ENCODE measurements at places on chromosomes 1 and 21. TPM values are rescaled to one million over a fixed set of nuclear protein-coding genes. Genes with fewer than 3 reads are reported as not detected.

DNA sequence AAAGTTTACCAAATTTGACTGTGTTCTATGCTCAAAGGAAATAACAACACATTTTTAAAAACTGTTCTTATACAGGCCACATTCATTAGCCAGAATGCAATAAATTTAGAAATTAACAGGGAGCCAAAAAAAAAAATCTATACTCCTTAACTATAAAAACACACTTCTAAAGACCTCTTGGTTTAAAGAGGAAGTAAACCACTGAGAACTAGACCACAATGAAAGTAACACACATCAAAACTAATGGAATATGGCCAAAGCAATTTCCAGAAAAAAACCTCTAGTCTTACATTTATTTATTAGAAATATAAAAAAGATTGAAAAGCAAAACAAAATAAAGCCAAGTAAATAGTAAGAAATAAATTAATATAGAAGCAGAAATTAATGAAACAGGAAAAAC, 48.9 kb upstream of the GADD45A start:
- DNase-seq: no peak

DNA sequence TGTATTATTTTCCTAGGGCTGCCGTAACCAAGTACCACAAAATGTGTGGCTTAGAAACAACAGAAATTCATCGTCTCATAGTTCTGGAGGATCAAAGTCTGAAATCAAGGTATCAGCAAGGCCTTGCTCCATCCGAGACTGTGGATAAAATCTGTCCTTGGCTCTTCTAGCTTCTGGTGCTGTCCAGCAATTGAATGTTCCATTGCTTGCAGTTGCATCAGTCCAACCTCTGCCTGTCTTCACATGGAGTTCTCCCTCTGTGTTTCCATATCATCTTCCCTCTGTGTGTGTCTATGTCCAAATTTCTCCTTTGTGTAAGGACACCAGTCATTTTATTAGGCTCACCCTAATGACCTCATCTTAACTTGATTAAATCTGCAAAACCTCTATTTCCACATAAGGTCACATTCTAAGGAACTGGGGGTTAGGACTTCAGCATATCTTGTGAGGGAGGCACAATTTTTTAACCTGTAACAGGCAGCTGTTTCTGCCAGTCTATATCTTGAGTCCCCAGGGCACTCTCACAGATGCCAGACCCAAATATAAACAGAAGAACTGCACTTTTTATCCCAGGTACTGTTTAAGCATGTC, 84.2 kb downstream of the ERG start:
- DNase-seq: no peak

DNA sequence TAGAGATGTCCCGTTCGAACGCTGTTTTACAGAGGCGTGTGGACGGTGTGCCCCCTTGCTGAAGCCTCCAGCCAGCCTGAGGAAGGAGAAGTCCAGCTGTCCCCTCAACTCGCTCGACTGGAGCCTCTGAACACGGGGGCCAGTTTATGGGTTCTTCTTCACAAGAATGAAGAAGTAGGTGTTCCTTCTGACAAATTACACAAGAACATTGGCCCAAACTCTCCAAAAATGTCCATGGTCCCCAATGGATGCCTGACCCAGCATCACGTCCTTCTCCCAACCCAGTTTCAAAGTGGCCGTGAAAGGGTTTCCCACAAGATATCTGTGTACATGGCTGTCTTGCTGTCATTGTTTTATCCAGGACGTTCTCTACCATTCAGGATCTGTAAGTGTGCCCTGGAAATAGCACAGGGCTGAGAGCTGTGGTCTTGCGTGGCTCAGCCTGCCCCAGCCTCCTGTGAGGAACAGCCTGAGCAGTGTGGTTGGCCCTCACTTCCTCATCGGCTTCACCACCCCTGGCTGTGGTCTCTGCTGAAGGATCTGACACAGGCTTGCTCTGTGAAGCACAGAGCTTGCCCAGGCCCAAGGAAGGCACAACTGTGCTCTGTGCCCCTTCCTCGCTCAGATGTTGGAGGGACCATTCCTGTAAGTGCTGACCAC, 1.0 kb upstream of the S100B start:
- DNase-seq: peak; percentile 87

GRCh38 chr1:209723756-209724693, 19.4 kb downstream of the HSD11B1 start:
- DNase-seq: no peak

GRCh38 chr1:113858418-113858817, 13.1 kb downstream of the PTPN22 start:
- DNase-seq: no peak

DNA sequence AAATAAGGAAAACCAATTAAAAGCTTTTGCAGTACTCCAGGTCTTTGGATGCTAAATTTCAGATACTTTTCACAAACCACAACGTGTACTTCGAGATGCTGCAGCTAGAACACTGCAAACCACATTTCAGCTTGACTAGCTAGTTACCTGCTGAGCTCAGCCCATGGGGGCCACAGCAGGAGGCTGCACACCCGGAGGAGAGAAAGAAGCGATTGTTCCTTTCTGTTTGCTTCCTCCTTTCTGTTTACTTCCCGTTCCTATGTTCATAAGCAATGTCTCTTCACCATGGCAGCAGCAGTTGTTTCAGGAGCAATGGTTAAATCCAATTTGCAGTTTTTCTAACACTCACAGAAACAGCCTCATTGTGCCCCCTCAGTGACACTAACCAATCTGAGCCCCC, 225.6 kb upstream of the FGGY start:
- DNase-seq: peak; percentile 48

GRCh38 chr1:47002211-47002610, 21.3 kb upstream of the CYP4X1 start:
- no peak for DNase-seq

DNA sequence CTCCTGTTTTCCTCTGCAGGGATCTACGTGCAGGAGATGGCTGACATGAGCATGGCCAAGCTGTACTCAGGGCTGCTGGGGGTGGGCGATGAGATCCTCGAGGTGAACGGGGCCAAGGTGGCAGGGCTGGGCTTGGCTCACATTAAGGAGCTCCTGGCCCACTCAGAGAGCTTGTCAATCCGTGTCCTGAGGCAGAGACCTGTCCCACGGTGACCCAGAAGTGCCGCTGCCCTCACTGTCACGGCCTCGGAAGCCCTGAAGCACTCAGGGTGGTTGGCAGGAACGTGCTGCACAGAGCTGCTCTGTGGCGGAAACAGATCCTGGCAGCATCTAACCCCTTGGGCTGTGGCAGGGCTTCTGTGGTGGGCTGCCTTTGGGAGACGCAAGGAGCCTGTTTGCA, 37.6 kb downstream of the KIAA1614 start:
- no peak for DNase-seq

DNA sequence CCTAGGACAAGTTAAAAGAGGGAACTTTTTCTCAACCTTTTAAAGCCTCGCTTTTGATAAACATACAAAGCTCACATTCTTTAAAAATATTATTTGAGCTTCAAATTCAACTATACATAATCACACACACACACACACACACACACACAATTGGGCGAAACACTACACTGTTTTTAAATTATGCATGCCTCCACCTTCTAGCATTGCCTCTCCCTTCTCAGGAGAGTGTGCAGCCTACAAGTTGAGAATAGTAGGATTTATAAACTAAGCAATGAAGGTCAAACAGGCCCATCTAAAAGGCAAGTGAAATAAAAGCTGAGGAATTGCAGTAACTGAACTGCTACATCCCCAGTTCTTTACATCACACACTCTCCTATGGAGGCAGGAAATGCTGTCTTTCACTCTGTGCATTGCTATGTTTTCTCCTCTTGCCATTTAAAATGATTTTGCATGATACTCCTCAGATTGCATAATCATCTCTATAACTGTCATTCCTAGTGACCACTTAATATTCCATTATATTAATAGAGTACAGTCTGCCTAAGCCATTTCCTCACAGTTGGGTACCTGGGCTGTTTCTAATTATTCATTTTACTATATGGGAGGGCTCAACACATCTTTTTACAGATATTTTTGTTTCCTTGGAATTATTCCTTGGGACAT, 92.5 kb upstream of the KCNE2 start:
- DNase-seq: no peak

- DNase-seq: no peak
Observed at GRCh38 chr1:152970495-152970894, at the start of gene SPRR4. TSS of gene SPRR4 (plus strand) at chr1:152970648. CDS start at chr1:152971891, 1,243 bp downstream.

DNA sequence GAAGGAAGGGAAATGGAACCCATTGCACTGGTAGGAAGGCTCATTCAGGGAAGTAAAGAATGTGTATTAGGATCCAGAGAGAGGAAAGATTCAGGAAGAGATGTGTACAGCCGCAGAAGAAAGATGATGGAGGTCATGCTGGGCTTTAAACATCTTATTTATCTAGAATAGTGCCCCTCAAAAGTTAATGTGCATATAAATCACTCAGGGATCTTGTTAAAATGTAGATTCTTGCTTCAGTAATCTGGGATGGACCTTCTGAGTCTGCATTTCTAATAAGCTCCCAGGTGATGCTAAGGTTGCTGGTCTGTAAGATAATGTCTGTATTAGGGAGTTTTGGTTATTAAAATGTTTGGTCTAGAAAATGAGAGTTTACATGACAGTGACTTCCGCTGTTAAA, 46.3 kb downstream of the ADGRL2 start:
- no peak for DNase-seq

DNA sequence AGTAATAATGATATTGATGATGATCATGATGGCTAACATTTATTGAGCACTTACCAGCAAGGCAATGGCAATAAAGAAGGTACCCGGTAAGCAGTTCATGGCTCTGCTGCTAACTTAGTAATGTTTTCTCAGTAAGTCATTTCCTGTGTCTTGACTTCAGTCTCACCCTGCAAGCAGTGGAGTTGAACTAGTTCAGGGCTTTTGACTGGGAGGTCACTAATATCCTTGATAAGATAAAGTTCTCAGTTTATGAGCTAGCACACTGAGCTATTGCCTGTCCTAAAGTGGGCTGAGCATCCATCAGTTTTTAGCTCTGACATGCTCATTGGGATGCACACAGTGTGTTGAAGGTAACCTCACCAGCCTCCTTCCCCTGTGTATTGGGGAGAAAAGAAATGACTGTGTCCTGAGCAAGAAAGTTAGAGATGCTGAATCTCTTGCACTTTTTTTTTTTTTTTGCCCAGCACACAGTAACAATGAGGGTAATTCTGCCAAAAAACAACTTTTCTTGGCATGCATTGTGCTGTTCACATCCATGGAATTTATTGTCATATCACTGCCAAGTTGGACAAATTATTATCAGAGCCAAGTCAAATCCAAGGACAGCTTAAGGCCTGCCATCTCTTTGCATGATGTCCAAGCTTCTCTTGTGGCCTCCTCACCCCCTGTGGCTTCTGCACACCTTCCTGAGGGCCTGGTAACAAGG, 55.5 kb upstream of the GADD45A start:
- DNase-seq: no peak

GRCh38 chr1:44777547-44777946, 2.2 kb downstream of the RPS8 start:
- DNase-seq: no peak

GRCh38 chr1:224525411-224526040, 90.6 kb upstream of the CNIH3 start:
- no peak for DNase-seq

GRCh38 chr1:211514030-211514754, 22.2 kb upstream of the RD3 start:
- peak; percentile 88 for DNase-seq

- no peak for DNase-seq
Observed at GRCh38 chr1:85118751-85119150, 70.5 kb upstream of the MCOLN3 start.

DNA sequence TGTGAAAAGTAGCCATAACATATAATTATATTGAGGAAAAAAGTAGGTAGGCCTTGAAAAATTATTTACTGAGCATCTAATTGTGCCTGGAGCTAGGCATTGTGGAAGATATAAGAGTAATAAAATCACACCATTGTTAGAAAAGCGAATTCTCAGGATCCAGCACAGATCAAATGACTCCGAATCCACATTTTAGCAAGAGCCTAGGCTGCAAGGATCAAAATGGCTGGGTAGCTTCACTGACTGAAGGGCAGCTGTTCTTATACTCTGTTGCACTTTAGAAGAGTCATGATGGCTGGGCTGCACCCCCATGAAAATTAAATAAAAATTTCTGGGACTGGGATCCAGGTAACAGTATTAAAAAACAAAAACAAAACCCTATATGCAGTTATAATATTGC, 67.6 kb upstream of the HMCN1 start:
- DNase-seq: no peak

GRCh38 chr1:27527223-27527889, 37.4 kb upstream of the WASF2 start:
- DNase-seq: no peak

DNA sequence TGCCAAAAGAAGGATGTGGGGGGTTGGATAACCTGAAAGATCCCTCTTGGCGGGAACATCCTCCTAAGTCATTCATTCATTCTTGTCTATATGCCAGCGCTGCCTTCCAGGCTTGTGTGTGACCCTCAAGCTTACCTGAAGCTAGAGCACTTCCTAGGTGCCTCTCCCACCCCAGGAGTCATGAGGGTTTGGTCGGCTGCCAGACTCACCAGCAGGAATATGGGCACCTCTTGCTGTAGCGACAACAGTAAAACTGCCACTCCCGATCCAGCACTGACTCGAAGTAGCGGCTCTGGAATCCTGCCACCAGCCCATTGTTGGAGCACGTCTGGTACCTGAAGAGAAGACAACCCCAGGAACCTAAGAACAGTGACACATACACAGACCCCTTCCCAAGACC, 15.0 kb downstream of the DPT start:
- no peak for DNase-seq

DNA sequence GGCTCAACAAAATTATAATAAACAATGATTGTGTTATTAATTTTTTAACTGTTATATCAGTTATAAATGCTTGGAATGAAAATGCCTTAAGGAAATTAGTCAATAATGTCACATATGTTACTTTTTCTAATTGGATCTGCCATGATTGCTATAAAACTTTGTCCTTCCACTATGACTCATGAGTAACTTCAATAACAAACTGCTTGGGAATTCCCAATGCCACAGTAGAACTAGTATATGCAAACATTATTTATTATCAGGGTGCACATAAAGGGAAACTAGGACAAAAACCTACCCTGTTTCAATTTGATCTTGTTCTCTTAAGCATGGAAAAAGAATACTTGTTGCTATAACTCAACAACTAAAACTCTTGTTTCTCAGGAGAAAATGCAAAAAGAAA, 59.1 kb upstream of the PDC start:
- no peak for DNase-seq

DNA sequence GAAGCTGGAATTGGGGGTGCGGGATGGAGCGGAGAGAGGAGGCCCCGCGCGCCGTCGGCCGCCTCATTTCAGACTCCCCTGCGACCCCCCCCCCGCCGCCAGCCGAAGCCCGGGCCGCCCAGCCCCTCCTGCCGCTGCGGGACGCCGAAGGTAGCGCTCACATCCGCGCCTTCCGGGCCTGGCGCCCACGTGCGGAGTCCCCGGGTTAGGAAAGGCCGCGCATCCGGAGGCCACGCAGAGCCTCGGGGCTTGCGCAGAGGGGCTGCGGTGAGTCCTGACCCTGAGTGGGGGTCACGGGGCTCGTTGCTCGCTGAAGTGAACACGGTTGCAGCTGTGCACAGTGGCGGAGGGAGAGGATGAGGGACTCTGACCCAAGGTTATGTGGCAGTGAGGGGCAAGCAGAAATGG, 552 bp upstream of the ZNF496 start:
- peak; percentile 66 for DNase-seq

GRCh38 chr1:21510113-21510493, 880 bp downstream of the ALPL start:
- DNase-seq: no peak

S100A7A gene
- total RNA-seq: not detected

KIRREL1 gene
- not detected for total RNA-seq

CLCN6 gene
- 21.1 TPM for total RNA-seq

KIF14 gene
- total RNA-seq: 30.8 TPM

AKR7A3 gene
- total RNA-seq: 0.93 TPM

THEM4 gene
- total RNA-seq: 19.1 TPM

GPR153 gene
- total RNA-seq: 1.1 TPM

PRAMEF25 gene
- not detected for total RNA-seq

SLC44A5 gene
- 0.23 TPM for total RNA-seq

ENSA gene
- 202 TPM for total RNA-seq

TAS1R3 gene
- total RNA-seq: 0.82 TPM
